ENCODE measurements at places on chromosomes 12 and 14. TPM values are rescaled to one million over a fixed set of nuclear protein-coding genes. Genes with fewer than 3 reads are reported as not detected.

DNA sequence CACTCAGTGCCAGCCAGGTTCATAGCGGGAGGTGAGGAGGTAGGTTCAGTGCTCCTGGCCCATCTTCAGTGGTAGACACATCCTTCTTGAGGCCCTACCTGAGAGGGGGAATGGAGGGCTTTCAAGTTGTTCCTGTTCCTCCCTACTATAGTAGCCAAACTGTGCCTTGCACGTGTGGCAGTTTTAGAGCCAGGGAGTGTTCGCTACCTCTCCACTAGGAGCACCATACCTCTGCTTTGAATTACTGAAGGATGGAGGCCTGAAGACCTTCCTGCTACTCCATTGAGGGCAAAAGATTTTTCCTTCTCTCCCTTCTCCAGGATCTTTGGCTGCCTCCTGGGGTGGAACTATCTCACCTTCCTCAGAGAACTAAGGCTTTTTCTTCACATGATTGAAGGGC, 5.9 kb upstream of the ALG10 start:
- DNase-seq: no peak

DNA sequence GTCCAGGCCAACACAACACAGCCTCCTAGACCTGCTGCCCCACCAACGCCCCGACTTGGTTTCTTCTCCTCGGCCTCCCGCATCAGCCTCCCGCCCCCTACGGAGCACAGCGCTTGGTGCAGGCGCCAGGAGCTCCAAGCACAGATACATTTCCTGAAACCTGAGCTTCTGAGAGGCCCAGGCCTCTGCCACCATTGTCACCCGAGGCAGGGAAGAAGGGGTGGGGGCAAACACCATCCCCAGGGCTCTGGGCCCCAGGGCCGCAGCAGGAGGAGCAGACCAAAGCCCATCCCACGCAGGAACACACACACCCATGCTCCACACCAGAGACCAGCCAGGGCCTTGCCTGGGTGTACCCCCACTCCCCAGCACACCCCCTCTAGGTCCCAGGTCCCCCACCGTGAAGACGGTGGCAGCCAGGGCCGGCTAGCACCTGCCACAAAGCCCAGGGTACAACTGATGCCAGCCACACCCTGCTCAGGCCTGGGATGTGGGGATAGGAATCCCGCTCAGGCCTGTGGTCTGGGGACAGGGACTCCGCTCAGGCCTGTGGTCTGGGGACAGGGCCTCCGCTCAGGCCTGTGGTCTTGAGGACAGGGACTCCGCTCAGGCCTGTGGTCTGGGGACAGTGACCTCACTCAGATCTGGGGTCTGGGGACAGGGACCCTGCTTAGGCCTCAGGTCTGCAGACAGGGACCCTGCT, 5.4 kb downstream of the JAG2 start:
- peak; percentile 91 for DNase-seq

DNA sequence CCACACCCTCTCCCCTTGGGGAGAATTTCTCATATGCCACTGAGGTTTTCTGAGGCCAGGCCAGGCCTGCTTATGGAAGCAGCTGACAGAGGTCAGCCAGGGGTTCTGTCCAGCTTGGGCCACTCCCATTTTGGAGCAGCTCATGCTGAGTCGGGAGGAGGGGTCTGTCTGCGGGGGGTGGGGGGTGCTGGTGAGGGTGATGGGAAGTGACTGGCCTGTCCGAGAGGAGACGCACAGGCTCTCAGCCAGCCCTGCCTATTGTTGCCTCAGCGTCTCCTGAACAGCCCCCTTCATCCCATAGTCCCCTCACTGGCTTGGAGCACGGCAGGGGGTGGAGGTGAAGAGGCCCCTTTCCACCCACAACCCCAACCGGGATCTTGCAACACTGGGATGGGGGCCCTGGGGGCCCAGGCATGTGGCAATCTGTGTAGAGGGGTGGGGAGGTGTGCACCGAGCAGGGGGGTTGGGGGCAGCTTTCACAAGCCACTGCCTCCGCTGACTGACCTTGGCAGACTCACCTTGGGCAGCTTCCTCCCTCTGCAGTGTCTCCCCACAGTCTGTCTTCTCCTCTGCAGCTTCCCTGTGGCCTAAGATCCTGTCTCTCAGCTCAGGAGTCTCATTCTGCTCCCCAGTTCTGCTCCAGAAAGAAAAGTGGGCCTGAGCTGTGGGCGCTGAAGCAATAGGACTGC, 5.5 kb downstream of the CEBPE start:
- DNase-seq: peak; percentile 60

DNA sequence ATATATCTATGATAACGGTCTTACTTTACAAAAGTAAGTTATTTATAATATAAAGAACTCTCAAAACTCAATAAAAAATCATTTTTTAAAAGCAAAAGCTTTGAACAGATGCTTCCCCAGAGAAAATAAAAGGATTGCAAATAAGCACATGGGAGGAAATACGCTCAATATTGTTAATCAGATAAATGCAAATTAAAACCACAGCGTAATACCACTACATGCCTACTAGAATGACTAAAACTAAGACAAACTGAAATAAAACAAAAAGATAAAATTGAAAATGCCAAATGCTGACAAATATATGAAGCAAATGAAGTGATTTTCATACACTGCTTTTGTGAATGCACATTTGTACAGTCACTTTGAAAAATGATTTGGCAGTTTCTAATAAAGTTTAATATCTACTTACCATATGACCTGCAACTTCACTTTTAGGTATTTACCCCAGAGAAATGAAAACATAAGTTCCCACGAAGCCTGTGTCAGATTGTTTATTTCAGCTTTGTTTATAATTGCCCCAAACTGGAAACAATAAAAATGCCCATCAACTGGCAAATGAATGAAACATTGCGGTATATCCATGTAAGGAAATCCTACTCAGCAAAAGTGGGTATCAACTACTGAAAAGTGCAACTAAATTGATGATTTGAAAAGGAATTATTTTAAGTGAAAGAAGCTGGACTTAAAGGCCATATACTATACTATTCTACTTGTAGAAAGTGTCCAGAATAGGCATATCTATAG, 1072.4 kb downstream of the TMTC2 start:
- DNase-seq: no peak

The SAMD15 gene
- total RNA-seq: 1.7 TPM

The GPR68 gene
- total RNA-seq: 1.4 TPM

Data from myocyte (in vitro differentiated cells).